Liver (tissue), 10 donors: ENCODE measurements at places on chromosomes 4 and X.
A peak's percentile ranks its signal among the peaks of the same experiment; 100 is the strongest.

- DNase-seq: no peak
Measured at GRCh38 chr4:98612318-98613250, 45.8 kb downstream of the TSPAN5 start.

DNA sequence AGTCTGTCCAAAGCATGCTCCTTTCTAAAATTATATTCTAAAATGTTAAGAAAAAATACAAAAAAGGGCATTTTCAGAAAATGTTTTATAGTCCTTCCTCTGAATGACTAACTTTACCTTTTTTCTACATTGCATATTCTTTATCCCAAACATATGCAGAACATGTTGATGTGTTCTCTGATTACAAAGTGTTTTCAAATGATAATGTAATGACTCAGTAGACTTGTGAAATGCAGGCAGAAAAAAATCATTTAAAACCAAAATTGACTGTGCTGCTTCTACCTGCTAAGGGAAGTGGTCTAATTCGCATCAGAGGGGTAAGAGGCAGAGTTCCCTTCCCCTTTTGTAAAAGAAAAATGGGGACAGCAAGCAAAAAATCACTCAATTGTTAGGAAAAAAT is 22.7 kb upstream of the YTHDC1 start:
- no peak for DNase-seq

GRCh38 chr4:151576627-151577026 is 167.7 kb downstream of the FHIP1A start:
- DNase-seq: no peak

DNA sequence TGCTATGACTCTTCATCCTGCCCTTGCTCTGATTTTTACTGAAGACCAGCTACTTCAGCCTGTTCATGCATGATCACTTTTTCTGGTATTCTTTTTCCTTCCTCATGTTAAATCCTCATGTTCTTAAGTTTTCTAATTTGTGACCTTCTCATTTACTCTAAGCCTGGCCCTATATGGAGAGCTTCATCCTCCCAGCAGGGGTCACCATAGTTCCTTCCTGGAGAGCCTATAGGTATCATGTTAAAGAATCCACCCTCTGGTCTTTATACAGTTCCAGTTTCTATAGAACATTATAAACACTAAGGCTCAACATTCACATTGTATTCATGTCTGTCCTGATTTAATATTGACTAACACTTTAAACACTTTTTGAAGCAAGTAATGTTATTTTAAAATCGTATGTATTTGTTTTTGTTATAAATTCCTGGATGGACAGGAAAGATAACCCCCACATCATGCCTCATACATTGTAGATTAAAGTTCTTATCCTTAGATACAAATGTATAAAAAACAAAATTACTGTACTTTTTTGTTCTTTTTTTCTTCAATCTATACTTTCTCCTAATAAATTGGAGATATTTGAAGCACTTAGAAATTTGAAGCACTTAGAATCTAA is 53.8 kb upstream of the OTUD4 start:
- DNase-seq: peak; percentile 49

DNA sequence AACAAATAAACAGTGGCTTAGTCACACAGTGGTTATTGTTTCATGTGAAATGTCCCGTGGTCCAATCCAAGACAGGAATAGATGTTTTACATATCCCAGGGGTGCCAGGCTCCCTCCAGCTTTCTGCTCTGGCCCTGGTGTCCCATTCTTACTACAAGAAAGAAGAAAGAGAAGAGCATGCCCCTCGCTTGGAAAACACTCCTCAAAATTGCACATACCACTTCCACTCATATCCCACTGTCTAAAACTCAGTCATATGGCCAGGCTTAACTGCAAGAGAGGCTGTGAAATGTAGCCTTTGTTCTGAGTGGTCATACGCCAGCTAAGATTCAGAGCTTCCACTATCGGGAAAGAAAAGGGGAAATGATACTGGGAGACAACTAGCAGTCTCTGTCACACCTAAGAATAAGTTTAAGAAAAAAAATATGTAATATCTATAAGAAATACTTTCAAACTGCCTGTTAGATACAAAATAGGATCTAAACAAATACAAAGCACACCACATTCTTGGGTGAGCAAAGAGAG is 306.8 kb upstream of the FAM241A start:
- DNase-seq: no peak

DNA sequence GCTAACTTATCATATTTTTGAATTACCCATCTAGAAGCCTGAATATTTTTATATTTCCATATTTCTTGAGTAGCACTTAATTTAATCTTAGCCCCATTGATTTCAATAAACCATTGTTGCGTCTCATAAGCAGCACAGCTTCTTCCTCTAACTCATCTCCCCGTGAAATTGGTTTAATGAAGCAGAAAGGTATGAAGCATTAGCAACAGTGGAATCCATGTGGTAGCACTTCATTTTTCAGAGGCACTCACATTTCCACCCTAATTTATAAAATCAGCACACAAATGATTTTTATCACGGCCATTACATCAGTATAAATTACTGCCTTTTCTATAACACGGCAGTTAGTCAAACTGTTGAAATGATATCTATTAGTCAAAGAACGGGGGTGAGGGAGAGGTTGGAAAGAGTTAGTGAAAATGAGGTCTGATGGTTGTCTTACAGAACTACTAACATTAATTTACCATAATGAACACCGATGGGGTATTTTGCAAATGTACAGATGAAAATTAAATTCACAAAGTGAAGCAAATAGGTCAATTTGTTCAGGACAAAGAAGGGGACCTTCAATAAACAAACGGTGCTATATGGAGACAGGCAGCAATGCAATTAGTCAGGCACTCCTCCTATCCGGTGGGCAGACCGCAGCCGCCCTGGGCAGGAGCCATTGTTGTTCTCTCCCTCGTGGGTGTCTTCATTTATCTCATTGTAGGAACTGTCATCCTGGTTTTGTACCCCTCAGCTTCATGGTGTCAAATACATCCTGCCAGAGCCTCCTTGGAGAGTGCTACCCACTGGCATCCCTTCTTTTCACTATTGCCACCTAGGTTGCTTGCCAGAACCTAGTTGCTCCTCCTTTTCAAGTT is 205.7 kb downstream of the SOX3 start:
- DNase-seq: no peak

GRCh38 chr4:115154826-115155225 is 41.4 kb upstream of the NDST4 start:
- no peak for DNase-seq

DNA sequence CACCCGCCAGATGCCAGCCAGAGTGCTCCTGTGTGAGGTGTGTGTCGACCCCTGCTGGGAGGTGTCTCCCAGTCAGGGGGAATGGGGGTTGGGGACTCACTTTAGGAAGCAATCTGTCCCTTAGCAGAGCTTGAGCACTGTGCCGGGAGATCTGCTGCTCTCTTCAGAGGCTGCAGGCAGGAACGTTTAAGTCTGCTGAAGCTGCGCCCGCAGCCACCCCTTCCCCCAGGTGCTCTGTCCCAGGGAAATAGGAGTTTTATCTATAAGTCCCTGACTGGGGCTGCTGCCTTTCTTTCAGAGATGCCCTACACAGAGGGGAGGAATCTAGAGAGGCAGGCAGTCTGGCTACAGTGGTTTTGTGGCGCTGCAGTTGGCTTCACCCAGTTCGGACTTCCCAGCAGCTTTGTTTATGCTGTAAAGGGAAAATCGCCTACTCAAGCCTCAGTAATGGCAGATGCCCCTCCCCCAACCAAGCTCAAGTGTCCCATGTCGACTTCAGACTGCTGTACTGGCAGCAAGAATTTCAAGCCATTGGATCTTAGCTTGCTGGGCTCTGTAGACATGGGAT is 80.8 kb downstream of the CCSER1 start:
- no peak for DNase-seq

- DNase-seq: no peak
Measured at GRCh38 chr4:28075401-28075956, 1214.8 kb downstream of the STIM2 start.

GRCh38 chrX:23784470-23785331 is 1.7 kb downstream of the SAT1 start:
- DNase-seq: no peak

DNA sequence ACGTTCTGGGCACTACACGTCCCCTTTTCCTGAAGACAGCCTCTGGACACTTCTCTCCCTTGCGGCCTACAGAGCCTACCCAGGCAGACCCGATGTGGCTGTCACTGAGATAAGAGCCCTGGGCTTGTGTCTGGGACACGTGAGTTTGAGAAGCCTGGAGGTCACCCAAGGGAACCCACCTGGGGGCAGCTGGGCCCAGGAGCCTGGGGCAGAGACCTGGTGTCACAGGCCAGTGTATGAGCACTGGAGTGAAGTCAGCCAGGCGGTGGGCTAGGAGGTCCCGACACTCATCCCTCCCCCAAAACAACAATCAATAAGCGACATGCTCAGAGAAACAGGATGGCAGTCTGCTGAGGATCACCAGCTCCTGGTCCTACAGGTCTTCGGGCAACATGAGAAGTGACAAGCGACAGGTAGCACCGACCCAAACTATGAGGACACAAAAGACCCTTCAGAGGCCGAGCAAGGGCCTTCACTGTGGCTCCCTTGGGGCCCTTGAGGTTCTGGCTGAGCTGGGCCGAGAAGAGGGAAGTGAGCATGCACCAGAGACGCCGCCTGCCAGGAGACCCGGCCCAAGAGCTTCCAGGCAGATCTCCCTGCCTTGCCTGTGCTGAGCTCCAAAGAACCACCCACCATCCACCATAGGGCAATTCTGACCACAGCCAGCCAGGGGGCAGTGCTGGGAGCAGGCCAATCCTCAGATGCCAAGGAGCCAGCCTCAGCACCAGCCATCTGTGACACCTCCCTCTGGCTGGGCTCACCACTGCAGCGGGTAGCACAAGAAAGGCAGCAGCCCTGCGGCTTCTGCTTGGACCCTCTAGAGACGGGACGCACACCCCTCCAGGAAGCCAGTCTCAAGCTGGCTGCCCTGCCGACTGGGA is 11.0 kb upstream of the DUSP9 start:
- no peak for DNase-seq

- no peak for DNase-seq
Measured at GRCh38 chrX:78624426-78624825, 34.7 kb downstream of the RTL3 start.

- DNase-seq: no peak
Measured at GRCh38 chr4:108601106-108601505, 19.3 kb upstream of the RPL34 start.

DNA sequence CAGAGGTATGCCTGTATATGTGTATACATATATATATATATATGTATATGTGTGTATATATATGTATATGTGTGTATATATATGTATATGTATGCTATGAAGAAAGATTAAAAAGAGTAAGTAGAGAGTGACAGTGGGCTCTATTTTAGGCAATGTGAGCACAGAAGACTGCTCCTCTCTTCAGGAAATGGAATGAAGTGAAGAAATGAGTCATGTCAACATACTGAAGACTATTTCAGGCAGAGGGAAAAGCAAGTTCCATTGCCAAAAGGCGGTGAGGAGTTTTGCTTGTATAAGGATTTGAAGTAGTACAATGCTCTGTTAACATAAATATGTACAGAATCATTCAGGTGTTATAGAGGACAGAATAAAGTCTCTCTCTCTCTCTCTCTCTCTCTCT is 773.2 kb upstream of the FTHL17 start:
- no peak for DNase-seq

DNA sequence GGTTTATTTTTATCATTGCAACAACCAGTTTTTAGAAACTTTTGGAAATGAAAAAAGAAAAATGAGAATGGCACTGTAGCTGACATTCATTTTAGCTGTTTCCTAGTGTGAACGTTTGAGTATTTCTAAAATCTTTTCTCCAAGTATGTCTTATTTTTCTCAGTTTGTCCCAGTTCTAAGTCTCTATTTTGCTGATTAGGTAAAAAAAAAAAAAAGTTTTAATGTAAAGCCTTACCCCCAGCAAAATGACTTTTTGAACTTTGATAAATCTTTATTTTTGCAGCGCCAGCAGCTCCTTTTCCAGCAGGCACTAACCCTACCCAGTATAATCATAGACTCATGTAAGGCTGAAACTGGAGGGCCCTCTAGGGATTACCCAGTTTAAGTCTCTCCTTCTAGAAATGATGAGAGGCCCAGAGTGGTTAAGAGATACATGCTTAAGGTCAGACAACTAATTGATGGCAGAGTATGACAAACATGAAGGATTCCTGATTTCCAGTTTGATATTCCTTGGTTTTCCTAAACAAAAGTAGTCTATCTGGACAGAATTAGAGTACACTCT is 84.3 kb upstream of the SLC4A4 start:
- DNase-seq: no peak

GRCh38 chr4:114136069-114136468 is 156.6 kb upstream of the ARSJ start:
- DNase-seq: no peak

DNA sequence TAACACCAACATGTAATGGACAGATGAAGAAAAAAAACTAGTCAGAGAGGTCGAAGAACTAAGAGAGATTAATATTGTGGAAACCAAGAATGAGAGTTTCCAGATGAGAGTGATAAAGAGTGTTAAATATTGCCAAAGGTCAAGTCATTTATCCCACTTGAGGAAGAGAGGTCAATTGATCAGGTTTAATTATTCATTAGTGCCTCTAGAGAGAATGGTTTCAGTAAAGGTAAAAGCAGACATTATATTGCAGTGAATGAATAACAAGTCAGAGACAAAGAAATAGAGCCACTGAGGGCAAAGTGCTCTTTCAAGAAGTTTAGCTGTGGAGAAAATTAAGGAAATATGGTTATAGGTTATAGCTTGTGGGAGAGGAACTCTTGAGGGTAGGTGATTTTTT is 263.1 kb downstream of the GUCY2F start:
- DNase-seq: no peak

DNA sequence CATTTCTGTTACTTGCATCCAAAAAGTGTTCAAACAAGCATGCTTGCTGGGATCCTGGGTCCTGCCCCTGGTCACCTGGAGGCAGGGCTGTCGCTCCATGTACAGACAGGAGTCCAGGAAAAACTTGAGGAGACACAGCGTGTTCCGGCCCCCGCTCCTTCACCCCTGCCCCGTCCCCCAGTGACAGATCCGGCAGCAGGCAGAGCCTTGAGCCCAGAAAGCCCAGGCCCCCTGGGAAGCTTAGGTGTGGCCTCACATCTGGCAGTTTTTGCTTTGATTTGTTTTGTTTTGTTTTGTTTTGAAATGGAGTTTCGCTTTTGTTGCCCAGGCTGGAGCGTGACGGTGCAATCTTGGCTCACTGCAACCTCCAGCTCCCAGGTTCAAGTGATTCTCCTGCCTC is 67.0 kb downstream of the TRMT44 start:
- DNase-seq: no peak

DNA sequence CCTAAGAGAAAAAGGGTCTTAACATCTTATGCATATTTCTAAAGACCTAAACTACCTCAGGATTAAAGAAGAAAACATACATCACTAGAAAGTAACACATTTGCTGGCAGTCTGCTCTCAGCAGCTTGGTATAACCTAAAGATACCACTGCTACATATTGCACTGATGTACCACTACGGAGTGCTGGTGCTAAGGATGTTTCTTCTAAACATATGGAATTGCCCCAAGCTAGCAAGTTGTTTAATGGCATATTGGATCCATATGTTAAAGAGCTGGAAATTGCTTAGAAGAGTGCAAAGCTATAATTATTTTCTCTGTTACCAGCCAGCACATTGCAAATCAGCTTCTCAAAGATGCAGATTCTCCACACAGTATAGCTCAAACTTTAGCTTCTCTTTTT is 436.5 kb upstream of the GALNTL6 start:
- no peak for DNase-seq

- no peak for DNase-seq
Measured at GRCh38 chr4:120853161-120853935, 69.2 kb downstream of the PRDM5 start.
